ENCODE measurements at places on chromosomes 16 and 17.

GRCh38 chr17:34581446-34582184 lies 2.2 kb downstream of the TMEM132E start:
- no peak for DNase-seq

- DNase-seq, result no peak
Measured at GRCh38 chr17:14739656-14740431, 439.0 kb downstream of the HS3ST3B1 start.

- DNase-seq, result no peak
Measured at GRCh38 chr16:72848028-72848400, 199.9 kb downstream of the ZFHX3 start.

GRCh38 chr17:71444078-71444477 lies 676.7 kb upstream of the SOX9 start:
- no peak for DNase-seq

GRCh38 chr17:65547253-65547670 lies 14.2 kb downstream of the AXIN2 start:
- DNase-seq, result no peak

DNA sequence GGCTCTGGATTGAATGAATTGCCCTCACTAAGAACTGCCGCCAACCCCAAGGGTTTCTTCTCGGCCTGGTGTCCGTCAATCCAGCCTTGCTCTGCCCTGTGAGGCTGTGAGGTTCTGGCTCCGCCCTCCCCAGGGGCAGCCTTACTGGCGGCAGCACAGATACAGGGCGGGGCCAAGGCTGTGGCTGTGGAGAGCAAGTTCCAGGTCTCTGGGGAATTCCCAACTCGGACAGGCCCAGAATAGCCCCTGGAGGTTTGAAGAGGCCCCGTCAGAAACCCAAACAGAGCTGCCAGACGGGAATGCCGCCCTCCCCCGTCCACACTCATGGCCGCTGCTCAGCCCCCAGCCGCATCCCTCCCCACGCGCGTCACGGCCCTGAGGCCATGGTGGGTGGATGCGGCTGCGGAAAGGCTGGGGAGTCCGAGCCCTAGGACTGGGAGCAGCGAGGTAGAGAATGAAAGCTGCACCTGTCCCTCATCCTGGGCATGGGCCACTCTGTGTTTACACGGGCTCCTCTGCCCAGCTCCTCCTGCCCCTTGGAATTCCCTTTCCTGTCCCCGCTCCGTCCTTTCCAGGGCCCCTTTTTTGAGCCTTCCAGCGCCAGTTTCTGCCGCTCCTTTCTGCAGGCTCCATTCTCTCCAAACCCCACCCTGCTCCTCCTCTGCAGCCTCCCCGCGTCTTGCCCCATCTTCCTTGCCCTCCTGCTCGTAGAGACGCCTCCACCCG lies 660 bp upstream of the PRRT2 start:
- no peak for DNase-seq

GRCh38 chr17:73203135-73203787 lies 10.4 kb downstream of the COG1 start:
- no peak for DNase-seq

DNA sequence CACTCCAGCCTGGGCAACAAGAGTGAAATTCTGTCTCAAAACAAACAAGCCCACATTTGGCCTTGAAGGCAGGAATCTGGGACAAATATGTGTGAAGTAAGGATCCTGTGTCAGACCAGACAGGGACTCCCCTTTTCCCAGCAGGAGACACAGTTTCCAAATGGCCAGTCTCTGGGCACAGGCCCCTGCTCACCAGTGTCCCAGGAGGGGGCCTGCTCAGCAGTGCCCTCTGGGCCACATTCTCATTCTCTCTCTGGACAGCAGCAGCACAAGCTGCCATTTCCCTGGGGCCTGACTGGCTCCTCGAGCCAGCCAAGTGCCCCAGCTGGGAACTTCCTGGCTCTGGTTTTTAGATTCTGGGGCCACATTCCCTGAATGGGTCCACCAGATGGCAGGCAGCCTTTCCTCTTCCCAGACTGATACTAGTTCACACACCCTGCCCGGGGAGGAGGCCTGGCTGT lies 11.7 kb upstream of the MNT start:
- DNase-seq, result no peak

- DNase-seq, result no peak
Measured at GRCh38 chr17:67639979-67640378, 77.8 kb upstream of the NOL11 start.

- DNase-seq, result no peak
Measured at GRCh38 chr17:45823598-45823997, 21.1 kb upstream of the SPPL2C start.

- DNase-seq, result no peak
Measured at GRCh38 chr16:82681592-82681991, 54.8 kb downstream of the CDH13 start.

DNA sequence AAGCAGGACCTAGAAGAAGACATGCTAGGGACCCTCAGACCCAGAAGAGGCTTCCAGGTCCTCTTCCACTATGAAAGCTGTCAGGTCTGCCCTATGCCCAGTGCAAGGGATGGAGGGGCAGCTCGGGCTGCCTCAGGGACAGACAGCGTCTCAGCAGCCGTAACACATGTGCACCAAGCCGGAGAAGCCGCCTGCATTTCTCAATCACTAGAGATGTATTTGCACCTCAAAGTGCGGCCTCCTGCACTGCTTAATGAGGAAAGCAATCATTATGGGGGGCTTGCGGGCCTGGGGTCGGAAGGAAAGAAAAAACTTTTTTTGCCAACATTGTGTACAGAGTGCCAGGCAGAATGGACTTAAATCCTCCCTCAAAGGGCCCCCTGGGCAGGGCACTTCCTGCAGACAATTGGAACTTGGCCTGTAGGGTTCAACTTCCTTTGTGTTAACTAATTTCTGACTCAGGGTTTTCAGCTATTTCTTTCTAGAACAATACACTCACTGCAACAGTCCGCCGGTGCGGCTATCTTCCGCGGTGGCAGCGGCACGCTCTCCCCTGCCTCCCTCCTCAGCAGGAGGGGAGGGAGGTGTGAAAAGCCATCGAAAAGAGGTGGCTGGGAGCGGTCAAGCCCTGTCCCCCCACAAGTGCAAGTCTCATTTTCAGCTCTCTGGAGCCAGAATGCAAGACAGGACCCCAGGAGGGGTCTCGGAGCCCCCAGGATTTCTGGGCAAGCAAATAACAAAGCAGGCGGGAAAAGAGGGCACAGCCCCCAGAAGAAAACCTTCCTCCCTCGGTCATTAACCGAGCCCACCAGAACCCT lies 101.2 kb downstream of the ZNF423 start:
- DNase-seq, result no peak

- no peak for DNase-seq
Measured at GRCh38 chr16:27378871-27379481, 23.0 kb upstream of the IL21R start.

DNA sequence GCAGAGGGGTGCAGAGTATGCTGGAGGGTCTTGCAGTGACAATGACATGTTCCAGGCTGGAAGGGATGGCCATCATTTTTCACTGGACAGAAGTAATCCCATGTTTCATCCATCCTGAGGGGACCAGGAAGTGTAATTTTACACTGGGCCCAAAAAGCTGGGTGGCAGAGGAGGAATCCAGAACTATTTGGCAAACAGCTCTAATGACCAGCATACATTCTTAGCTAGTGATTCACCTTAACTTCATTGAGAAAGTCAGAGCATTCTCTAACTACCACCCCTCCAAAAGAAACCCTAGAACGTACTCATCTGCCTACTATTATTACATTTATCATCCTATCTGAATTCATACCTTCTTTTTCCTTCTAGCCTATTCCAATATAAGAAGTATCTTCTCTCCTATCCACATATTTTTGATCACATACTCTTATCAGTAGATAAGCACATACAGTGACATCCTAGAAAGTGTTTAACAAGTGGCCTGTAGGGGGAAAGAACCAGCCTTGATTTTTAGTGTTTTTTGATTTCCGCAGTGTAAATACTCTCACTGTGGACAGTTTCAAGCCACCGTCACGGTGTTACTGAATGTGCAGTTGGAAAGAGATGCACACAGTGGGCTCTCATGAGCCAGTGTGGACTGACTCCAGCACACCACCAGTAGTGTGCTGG lies 118.1 kb downstream of the FTO start:
- no peak for DNase-seq

DNA sequence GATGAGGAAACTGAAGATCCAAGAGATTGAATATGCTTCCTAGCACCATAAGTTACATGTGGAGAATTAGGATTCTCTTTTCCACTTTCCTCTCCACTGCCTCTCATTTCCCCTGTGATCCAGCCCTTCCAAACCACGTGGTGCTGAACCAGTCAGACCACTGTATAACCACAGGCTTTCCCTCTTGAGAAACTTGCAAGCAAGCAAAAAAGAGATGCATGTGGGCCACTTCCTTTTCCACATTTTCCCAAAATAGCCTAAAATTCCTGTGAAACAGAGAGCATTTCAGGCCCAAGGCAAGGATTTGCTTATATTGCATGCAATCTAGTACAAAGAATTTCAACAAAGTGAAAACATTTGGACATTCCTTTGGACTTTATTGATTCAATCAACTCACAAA lies 59.3 kb upstream of the KSR1 start:
- no peak for DNase-seq

DNA sequence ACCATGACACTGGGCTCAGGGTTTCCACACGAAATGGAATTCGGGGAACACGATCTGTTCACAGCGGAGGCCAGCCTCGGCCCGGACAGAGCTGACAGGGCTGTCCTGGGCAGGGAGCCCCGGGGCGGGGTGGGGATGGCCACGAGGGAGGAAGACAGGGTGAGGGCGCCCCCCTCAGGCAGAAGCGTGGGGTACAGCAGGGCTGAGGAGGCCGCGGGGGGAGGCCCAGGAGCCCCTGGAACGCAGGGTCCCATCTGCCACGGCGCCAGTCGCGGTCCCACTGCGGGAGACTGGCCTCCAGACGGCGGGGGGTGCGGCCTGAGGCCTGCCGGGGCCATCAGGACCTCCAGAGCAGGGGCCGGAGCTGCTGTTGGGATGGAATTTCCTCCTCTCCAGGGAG lies 75.9 kb downstream of the LMF1 start:
- DNase-seq, result no peak

GRCh38 chr16:15966420-15966819 lies 17.0 kb downstream of the ABCC1 start:
- no peak for DNase-seq

- DNase-seq, result no peak
Measured at GRCh38 chr16:88197481-88198456, 185.0 kb upstream of the ZNF469 start.

- DNase-seq, result no peak
Measured at GRCh38 chr16:84079664-84080063, 37.1 kb upstream of the SLC38A8 start.

DNA sequence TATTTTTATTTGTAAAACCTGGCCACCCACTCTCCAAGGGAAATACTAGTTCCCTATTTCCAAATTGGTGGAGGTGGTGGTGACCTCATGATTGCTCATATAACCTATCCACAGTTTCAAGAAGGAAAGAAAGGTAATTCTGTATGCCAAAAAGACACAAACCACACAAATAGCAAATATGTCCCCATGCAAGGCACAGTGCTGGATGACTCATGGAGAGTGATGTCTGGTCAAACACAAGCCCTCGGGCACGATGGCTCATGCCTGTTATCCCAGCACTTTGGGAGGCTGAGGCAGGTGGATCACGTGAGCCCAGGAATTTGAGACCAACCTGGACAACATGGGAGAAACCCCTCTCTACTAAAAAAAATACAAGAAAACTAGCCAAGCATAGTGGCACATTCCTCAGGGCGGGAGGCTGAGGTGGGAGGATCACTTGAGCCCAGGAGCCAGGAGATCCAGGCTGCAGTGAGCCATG lies 64.2 kb downstream of the GNA13 start:
- no peak for DNase-seq

DNA sequence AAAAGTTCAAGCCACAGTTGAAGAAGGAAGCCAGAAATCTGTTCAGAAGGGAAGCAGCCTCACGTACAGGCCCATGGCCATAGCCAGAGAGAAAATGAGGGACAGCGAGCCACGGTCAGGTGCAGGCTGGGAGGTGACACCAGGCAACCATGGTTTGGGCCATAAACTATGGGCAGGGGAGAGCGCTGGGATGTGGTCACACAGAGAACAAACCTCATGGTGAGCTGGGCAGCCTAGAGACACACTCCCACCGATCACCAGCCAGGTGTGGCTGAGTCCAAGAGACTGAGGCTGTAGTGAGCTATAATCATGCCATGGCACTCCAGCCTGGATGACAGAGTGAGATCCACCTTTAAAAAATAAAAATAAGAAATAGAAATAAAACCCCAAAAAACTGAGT lies 76.5 kb downstream of the NETO2 start:
- no peak for DNase-seq

DNA sequence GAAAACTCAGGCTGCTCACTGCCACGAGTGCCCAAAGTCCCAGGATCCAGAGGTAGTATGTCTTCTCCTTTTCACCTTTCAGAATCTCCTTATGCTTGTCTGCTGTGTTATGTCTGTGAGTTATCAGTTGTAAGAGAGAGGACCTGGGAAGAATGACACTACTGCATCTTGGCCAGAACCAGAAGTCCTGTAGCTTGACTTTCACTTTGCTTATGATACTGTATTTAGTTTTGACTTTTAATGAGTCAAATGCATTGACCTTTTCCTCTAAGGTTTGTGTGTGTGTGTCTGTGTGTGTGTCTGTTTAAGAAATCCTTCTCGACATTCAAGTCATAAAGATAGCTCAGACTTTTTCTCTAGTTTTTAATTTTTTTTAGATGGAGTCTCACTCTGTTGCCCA lies 43.4 kb downstream of the BMERB1 start:
- no peak for DNase-seq

GRCh38 chr16:56295059-56295665 lies 103.9 kb downstream of the GNAO1 start:
- no peak for DNase-seq

- DNase-seq, result no peak
Measured at GRCh38 chr17:21425321-21425720, 49.2 kb downstream of the KCNJ12 start.

DNA sequence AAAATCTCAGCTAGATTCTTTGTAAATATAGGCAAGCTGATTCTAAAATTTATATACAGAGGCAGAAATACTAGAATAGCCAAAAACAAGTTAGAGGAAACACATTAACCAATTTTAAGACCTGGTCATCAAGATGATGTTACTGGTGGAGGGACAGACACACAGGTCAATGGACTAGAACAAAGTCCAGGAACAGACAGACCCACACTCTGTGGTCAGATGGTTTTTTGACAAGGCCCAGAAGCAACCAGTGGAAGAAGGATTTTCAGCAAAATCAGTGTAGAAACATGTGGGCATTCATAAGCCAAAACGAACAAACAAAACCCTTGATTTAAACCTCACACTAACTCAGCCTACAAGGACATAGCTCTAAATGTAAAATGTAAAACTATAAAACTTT lies 99.7 kb upstream of the METRNL start:
- DNase-seq, result no peak

GRCh38 chr17:56023851-56024250 lies 129.4 kb upstream of the ANKFN1 start:
- DNase-seq, result no peak

GRCh38 chr17:28926366-28926765 lies 23.5 kb upstream of the DHRS13 start:
- DNase-seq, result no peak

- DNase-seq, result no peak
Measured at GRCh38 chr17:8189041-8189710, 804 bp downstream of the BORCS6 start.

DNA sequence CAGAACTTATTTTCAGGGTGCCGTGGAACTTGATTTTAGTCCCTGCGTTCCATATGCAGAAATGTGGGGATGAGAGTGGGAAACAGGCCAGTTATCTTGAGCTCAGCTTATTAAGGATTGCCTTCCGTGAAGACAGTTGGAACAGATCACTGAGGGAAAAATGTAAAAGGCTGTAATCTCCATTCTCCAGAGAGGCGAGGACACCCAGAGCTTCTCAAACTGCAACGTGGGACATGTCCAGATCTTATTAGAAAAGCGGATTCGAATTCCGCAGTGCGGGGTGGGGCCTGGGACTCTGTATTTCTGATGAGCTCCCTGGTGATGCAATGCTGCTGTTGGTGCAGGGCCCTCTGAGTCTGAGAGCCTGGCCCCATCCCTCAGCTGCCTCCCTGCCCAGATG lies 185.6 kb upstream of the CIBAR2 start:
- DNase-seq, result no peak
